ENCODE measurements at places on chromosomes 2 and 18.

GRCh38 chr2:204706939-204707338 lies 161.7 kb downstream of the PARD3B start:
- DNase-seq, result peak; percentile 62

DNA sequence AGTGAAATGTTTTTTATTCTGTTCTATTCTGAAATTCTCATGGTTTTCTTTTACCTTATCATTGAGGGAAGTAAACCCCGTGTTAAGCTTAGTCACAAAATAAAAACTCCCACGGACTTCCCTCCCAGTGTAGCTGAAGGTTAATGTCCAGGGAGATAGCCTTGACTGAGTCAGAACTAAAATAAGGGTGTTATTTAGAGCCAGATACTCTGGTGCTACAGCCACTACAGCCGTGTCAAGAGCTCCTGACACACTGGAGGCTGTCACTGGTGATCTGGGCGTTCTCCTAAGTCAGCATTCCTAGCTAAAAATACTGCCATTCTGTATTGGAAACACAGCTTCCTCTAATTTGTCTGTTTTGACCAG lies 82.0 kb upstream of the RANBP2 start:
- DNase-seq, result no peak

DNA sequence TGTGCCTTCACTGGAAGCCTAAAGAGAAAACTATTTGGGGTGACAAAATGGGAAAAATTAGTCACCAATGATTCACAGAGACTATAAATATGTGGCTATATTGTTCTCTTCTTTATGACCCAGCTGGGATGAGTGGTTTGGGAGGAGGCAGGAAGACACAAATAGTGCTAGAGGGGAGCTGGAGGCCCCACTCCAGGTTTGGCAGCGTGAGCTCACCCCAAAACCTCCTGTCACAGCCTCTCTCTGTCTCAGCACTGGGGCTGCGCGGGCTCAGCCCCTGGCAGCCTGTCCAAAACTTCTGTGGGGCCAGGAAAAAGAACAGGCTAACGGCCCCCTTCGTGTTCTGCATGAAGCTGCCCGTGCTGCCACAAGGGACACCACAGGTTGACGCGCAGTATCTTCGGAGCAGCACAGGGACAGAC lies 73.2 kb upstream of the LCLAT1 start:
- no peak for DNase-seq

- no peak for DNase-seq
These were observed 186.1 kb upstream of the RBMS1 start for GRCh38 chr2:160679686-160680085.

DNA sequence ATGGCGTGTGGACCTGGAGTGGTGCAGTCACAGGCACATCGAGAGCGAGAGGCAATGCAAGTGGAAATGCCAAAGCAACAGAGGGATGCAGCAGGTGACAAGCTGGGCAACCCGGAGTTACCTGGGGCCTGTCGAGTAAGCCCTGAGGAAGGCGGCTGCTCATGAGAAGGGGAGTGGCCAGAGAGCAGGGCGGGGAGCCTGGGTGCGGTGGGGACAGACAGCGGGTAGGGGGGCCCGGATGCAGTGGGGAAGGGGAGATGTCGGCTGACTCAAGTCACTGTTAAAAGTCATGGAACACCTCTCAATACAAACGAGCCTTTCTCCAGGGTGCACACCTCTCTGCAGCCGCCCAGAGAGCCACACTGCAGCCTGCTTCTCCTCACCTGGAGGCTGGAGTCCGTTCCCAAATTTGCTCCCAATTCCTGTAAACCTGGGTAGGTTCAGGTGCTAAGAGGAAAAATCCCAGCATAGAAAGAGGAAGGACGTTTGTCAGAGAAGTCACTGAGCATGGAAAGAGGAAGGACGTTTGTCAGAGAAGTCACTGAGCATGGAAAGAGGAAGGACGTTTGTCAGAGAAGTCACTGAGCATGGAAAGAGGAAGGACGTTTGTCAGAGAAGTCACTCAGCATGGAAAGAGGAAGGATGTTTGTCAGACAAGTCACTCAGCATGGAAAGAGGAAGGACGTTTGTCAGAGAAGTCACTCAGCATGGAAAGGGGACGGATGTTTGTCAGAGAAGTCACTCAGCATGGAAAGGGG lies 71.7 kb upstream of the TWIST2 start:
- no peak for DNase-seq

DNA sequence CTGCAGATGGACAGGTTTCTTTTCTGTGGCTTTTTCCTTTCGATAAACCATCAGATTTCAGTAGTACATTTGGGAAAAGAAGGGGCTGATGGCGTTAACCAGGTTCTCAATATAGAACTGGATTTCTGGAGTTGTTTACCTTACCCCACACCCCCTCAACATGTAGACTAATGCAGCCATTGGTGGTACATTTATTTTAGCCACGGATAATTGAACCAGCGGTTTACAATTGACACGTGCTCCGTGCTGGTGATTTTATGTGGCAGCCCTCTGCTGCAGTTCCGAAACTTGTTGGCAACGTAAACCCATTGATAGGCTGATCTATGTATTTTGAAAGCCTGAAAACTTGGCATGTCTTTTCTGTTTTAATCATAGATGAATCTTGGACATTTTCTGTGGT lies 5.4 kb downstream of the SOX11 start:
- DNase-seq, result peak; percentile 45

- DNase-seq, result no peak
These were observed 53.8 kb downstream of the LRPPRC start for GRCh38 chr2:43941966-43942365.

DNA sequence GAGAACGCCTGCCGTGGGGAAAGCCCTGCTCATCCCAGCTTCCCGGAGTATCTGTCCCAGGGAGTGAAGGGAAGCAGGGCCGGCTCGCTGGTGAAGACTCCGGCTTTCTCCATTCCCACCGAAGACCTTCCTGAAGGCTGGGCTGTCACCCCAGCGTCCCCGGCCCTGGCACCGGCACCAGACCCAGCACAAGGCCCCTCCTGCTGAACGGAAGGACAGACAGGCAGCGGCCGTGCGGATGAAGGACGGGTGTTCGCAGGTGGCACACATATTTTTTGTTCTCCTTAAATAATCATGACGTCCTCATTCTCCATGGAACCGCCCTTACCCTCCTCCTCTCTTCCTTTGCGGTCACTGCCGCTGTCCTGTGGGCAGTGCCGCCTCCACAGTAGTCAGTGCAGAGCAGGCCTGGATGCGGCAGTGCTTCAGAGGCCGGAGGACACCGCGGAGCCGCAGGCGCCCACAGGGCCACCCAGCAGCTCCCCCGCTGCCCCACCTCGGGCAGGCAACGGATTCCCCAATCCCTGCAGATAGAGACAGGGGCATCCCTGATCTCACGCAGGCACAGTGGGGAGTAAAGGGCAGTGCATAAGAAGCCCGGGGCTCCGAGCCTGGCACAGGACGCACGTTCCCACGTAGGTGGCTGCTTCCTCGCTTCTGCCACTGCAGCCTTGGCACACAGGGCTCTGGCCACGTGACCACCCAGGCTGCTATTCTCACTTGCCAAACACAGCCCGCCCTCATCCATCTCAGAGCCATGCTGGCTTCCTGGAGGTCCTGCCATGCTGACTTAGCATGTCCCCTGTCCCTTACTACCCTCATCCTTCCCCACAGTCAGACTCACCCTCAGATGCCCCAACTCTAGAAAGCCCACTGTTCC lies 229.7 kb downstream of the EIPR1 start:
- DNase-seq, result no peak

DNA sequence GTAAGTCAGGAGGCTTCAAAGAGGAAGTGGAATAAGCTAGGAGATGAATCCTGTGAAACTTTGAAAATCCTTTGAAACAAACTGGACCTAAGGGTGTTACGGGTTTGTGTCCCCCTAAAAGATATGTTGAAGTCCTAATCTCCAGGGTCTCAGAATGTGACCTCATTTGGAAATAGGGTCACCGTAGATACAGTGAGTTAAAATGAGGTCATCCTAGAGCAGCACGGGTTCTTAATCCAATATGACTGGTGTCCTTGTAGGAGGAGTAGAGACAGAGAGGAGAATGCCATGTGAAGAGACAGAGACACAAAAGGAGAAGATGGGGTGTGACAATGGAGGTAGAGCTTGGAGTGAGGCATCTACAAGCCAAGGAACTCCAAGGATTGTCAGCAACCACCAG lies 26.9 kb upstream of the NEB start:
- DNase-seq, result no peak

- no peak for DNase-seq
These were observed 102.6 kb upstream of the APCDD1 start for GRCh38 chr18:10351858-10352257.

DNA sequence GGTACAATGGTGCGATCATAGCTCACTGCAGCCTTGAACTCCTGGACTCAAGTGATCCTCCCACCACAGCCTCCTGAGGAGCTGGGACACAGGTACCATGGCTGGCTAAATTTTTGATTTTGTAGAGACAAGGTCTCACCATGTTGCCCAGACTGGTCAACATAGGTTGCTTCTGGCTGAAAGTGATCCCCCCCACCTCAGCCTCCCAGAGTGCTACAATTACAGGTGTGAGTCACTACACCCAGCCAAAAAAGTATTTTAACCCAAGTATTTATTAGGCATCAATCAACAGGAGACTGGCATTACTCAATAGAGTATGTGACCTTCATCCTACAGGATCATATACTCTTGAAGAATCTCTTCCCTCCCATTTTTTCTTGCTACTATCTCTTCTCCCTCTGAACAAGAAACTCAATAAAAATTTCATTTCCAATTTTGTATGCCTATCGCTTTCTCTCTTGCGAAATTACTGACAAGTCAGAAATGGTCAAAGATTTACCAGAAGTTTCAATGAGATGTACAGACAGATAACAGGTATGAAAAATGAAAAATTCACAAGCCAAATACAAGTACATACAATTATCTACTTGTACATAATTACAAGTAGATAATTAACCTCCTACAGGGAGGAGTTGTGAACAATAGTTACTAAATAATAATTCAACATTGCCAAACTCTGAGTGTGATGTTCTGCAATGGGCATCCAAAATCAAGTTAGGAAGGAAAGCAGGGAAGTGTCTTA lies 34.9 kb upstream of the CCNT2 start:
- no peak for DNase-seq

- no peak for DNase-seq
These were observed 173.0 kb upstream of the REV1 start for GRCh38 chr2:99662761-99663341.

DNA sequence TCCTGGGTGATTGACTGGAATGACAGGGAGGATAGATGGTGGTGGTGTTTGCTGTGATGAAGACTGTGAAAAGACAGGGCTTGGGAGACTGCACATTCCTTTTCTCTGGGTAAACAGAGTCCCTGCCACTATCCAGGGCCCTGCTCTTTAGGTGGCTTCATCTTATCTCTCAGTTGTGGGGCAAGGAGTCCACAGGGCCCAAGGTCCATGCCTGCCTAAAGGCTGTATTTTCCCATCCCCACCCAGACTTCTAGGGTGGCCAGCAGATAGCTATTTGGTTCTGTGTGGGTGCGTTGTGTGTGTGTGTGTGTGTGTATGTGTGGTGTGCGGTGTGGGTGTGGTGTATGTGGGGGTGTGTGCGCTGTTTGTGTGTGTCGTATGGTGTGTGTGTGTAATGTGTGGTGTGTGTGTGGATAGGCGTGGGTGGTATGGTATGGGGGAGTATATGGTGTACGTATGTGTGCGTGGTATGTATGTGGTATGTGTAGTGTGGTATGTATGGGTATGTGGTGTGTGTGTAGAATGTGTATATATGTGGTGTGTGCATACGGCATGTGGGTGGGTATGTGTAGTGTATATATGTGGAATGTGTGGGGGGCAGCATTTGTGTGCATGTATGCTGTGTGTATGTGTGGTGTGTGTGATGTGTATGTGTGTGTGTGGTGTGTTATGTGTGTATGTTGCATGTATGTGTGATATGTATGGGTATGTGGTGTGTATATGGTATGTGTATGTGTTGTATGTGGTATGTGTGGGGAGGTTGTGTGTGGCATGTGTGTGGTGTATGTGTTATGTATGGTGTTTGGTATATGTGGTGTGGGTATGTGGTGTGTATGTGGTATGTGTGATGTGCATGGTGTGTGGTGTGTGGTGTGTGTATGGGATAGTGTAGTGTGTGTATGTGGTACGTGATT lies 10.5 kb upstream of the XRCC5 start:
- DNase-seq, result no peak

DNA sequence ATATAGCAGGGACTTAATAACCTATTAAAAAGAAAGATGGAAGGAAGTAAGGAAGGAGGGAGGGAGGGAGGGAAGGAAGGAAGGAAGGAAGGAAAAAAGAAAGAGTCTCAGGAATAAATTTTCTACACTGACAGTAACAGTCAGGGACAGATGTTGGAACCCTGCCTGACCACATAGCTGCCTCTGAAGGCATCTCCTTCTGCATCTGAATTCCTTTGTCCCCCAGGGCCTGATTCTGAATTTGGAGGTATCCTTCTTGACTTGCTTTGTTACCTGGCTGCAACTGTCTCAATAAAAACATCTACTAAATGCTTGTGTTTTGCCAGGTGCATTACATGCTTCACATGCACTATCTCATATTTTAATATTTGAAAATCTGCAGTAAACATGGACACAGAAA lies 17.4 kb upstream of the LRATD1 start:
- DNase-seq, result no peak

- no peak for DNase-seq
These were observed 75.6 kb downstream of the KIAA2012 start for GRCh38 chr2:202148515-202149154.

- no peak for DNase-seq
These were observed 562.1 kb upstream of the KLHL29 start for GRCh38 chr2:22822835-22823234.

GRCh38 chr2:206642075-206643025 lies at the start of gene FAM237A:
Gene FAM237A (plus strand): TSS chr2:206642487. CDS start chr2:206644237, 1,750 bp downstream.
- DNase-seq, result peak; percentile 42

DNA sequence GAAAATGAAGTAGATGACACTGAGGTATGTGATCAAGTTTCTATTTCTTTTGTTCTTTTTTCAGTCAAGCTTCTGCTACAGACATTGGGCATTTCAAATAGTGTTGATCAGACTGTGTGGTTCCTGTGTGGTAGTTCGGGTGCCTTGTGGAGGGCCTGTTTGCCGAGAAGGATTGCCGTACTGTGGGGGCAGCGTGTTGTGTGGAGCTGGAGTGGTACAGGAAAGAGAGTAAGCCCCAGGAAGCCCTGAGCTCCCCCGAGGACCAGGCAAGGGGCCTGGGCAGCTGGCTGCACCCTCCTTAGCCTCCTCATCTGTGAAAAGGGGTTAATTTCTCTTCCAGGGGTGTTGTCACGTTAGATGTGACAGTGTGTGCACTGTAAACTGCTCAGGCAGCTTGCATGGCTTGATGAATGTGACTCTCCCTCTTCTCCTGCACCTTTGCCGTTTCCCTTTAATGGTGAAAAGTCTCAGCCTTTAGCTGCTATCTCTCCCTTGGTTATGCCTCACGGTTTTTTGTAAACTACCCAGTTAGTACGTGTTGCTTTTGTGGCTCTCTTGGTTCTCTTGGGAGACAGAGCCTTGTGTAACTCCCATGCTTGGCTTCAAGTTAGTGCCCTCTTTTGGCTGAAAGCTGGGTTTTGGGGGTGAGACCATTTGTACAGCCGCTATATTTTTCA lies 19.5 kb downstream of the C2orf74 start:
- DNase-seq, result no peak

- no peak for DNase-seq
These were observed 62.6 kb downstream of the ITGB1BP1 start for GRCh38 chr2:9360701-9361100.
